Amniotic stem cell (primary cell): ENCODE measurements at places on chromosomes 4 and X.
A peak's percentile ranks its signal among the peaks of the same experiment; 100 is the strongest.

- DNase-seq: no peak
These were observed 16.7 kb downstream of the HMX1 start for GRCh38 chr4:8854931-8855330.

GRCh38 chr4:127400731-127401346 is 231.9 kb upstream of the INTU start:
- peak; percentile 42 for DNase-seq

GRCh38 chrX:109831326-109831985 is 98.4 kb upstream of the ACSL4 start:
- no peak for DNase-seq

GRCh38 chrX:12118134-12118533 is 20.1 kb upstream of the FRMPD4 start:
- DNase-seq: no peak

- DNase-seq: no peak
These were observed 41.1 kb downstream of the LIMCH1 start for GRCh38 chr4:41579043-41579442.

- DNase-seq: no peak
These were observed 494.2 kb upstream of the MAGEB2 start for GRCh38 chrX:29721152-29721551.

GRCh38 chr4:71251261-71251660 is 87.6 kb upstream of the SLC4A4 start:
- DNase-seq: peak; percentile 42

DNA sequence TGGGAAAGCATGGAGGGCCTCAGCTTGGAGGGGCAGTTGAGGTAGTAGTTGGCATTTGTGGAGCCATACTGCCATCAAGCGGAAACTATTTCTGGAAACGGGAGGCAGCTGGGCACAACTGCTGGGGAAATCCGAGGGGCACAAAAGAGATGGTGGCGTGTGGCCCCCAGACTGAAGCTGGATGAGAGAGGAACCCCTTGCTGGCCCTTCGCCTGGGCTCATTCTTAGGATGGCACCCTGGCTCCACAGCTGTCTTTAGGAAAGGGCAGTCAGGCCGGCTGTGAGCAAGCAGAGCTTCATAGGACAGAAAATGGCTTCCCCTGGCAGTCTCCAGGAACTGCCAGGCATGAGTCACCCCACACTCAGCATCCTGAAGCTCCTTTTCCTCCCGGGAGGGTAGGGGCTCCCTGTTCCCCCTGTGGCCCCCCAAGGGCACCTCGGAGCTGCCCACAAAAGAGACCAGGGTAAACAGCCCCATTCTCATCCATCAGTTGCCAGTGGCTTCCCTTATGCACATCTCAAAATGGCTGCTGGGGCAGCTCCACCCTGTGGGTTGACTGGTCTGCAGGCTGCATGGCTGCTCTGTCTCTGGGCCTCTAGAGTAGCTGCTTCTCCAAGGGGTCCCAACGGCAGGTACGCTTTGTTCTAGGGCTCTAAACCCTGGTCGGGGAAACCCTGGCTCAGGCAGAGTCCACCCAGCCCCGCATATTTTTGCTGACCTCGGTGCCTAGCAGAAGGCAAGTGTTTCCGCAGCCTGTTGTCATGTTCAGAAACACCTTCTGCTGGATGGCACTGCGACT is 64.7 kb downstream of the NBDY start:
- DNase-seq: no peak

DNA sequence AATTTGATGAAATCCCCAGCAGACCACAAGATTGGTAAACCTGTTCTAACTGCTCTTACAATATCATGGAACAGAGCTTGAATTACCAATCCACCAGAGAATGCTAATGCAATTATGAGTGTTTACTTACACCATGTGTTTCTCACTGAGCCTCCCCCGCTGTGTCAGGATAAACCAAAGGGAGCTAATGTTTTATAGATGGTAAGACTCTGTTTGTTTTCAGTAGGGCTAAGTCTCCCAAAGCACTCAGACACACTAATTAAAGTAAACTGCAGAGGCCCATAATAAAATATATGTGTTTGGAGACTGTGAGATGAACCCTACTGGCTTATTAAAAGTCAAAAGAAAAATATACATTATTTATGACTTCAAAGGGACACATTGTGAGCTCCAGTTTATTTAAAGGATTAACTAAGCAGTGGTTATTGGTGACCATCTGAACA is 261.7 kb upstream of the FAM241A start:
- DNase-seq: no peak

- DNase-seq: no peak
These were observed 12.9 kb upstream of the BMPR1B start for GRCh38 chr4:94744850-94745249.

- peak; percentile 18 for DNase-seq
These were observed 26.0 kb upstream of the YTHDC1 start for GRCh38 chr4:68375667-68376559.

DNA sequence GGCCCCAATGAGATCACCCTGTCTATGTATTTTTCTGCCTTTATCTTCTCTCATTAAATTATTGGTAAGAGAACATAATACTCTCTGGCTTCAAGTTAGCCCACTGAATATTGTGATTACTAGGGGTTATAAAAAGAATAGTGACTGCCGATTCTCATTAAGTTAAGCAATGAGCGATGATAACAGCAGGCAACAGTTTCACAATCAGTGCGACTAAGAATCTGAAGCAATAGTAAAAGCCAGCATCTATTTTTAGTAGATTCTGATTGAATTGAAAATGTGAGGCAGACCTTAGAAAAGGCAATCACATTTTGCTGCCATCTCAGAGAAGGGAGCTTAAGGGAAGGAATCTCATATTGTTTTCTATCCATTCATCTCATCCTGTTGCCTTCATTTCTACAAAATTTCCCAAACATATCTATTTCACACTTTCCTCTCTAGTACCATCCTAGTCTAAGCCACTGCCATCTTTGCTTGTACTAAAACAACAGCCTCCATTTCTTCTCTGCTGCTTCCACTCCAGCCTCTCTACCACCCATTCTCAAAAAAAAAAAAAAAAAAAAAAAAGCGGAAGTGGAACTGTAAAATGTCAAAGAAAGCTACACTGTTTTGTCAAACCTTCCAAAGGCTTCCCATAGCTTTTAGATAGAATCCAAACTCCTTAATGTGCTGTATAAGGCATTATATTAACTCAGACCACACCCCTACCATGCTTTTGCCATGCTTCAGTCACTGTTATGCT is 17.4 kb downstream of the GABRA4 start:
- no peak for DNase-seq

GRCh38 chr4:22091352-22091717 is 142.8 kb upstream of the KCNIP4 start:
- no peak for DNase-seq

GRCh38 chr4:167003326-167003725 is 231.0 kb downstream of the SPOCK3 start:
- no peak for DNase-seq

DNA sequence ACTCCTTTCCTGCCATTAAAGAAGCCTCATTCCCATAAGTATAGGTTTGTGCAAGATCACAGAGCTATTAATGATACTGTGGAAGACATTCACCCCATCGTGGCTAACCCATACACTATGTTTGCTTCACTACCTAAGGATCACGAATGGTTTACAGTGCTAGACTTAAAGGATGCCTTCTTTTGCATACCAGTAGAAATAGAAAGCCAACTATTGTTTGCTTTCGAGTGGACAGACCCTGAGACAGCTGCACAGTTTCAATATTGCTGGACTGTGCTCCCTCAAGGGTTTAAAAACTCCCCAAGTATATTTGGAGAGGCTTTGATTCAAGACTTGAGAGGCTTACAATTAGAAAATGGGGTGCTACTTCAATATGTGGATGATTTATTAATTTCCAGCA is 16.0 kb upstream of the PAPSS1 start:
- no peak for DNase-seq

- no peak for DNase-seq
These were observed 15.4 kb upstream of the MMRN1 start for GRCh38 chr4:89879215-89879614.

DNA sequence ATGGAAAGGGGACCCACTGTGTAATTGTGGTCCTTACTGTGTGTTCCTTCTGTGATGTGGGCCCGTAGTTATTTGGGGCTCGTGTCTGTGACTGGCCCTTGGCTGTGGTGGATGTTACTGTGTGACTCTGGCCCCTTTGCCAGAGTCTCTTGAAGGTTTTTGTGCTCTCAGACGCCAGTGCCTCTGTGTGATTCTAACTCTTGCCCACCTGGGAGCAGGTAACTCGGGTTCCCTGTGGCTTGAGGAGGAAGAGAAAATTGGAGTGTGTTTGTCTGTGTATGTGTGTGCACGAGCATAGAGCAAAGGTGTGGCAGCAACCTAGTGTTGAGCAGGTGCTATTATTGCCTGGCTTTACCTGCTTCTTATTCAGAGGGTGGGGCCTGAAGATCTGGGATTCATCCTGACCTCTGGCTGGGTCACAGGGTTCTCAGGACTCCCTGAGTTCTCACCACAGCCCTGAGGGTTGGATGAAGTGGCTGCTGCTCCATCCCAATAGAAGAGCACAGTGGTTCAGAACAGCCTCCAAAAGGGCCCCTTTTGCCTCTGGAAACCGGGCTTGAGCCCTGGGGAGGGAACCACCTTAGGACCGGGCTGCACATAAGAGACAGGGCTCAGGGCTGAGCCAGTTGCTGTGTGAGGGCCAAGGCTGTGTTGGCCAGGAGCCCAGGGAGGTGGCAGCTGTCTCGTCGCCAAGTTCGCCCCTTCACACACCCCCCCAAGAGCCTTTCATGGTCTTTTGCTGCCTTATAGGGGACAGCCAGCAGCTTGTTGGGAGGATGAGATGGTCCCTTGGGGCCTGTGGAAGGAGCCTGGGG is 1.3 kb downstream of the RBM10 start:
- DNase-seq: no peak

DNA sequence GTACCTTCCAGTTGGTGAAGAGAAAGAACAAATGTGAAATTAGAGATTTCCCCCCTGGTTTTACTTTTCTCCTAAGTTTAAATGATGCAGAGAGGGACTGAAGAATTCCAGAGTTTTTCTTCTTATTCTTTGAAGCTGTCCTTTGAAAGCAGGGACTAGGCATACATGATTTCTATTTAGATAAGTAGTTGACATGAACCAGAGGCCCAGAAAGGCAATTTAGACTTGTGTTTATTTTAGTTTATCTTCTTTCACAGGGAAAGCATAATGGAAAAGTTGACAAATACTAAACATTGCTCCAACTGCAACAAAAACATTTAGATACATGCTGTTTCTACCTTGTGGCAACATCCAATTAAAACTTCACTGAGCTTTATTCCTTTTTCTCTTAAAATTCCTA is 32.0 kb downstream of the PTPN13 start:
- no peak for DNase-seq

DNA sequence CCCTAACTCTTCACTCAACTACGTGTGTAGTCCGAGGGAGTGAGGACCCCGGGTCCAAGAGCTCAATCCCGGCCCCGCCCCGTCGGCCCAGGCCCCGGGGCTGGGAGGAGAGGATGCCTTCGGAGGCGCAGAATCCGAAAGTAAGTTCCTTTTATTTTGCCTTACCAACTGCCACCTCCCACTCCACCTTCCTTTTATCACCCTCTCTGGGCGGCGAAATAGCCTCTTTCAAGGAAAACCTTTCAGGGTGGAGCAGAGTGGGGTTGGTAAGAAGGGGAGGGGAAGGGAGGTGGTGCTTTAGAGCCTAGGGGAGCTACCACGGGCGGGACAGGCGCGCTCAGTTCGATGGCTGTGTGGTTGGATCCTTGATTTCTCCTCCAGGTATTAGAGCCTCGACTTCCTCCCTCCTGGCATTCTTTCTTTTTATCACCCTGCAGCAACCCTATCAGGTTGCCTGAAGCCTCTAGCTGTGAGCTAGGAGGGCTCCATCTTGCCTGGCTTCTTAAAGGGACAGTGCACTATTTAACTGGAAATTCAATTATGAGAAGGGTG is 191.2 kb downstream of the RRAGB start:
- DNase-seq: no peak

DNA sequence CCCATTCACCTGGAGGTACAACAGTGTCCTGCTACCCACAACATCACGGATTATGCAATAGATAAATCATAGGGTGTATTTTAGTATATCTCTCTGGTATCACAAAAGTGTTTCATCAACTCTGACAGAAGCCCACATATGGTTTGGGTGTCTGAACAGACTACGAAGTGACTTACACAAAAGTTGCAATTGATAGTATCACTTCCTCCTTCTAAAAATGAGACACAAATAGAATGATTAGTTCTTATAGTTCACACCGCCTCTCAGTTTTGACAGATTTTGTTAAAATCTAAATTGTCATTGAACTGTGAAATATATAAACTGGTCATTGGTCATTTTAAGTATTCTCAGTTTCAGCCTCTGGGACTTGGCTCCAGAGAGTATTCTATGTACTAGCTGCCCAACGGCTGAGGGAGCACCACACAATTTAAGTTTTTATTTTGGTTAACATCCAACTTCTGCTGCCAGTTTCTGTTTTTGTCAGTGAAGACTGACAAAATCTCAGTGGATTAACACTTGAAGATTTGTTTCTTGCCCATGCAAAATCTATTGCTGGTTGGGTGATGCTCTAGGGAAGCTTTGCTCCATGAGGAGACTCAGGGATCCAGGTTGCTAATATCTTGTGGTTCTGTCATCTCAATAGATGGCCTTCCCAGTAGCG is 113.8 kb upstream of the PUDP start:
- DNase-seq: no peak

DNA sequence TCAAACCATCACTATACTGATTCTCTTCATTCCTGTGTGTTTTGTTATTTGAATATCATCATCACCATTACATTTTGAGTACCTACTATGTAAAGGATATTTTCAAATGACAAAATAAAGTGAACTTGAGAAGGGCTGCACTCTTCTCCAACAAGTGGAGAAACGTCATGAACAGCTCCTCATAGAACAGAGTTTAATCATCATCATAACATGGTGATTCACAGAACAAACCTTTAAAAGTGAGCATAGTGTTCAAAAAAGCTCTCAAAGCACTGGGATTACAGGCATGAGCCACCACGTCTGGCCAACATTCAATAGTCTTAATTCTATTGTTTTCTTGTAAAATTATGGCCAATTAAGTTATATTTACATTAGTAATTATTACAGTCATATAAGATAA is 993.9 kb downstream of the PDHA2 start:
- no peak for DNase-seq

GRCh38 chrX:46209037-46209436 is 336.2 kb downstream of the ZNF674 start:
- no peak for DNase-seq

- no peak for DNase-seq
These were observed 148.0 kb upstream of the STX18 start for GRCh38 chr4:4689694-4690440.

DNA sequence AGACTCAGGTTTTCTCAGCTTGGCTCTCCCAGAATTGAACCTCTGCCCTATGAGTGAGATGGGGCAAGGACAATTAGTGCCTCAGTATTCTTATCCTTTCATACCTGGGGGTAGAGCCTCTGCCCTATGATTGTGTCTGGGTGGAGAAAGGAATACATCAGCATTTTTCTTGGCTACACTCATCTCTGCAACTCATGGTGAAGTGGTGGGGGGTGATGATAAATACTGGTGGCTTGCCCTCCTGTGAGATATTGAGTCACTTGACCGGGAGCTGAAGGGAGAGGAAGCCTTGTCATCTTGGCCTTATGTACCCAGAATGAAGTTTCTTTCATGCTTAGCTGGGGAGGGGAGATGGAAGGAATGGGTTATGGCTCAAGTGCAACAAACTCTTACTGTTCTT is 71.3 kb upstream of the ENOX2 start:
- no peak for DNase-seq
